Posterior cingulate gyrus (tissue), 11 donors: ENCODE measurements at places on chromosomes 12 and 14.

GRCh38 chr14:75510547-75510946, 11.7 kb upstream of the BATF start:
- DNase-seq = no peak

GRCh38 chr12:93229494-93230325, 148.0 kb upstream of the NUDT4 start:
- no peak for DNase-seq

DNA sequence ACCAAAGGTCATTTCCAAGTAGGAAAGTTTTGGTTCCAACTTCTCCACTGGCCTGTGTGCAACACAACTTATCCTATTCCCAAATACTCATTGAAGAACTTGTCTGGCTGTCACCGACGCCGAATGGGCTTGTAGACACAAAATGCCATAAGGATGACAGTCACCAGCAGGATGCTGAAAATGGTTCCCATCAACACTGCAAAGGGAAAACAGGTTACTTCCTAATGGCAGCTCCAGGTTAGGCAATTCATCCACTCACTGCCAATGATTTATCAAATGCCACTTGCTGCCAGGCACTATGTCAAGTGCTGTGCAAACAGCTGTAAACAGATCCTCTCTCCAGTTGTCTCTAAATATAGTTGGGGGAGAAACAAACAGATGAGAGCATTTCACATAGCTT, 6.1 kb downstream of the C12orf76 start:
- DNase-seq = no peak

DNA sequence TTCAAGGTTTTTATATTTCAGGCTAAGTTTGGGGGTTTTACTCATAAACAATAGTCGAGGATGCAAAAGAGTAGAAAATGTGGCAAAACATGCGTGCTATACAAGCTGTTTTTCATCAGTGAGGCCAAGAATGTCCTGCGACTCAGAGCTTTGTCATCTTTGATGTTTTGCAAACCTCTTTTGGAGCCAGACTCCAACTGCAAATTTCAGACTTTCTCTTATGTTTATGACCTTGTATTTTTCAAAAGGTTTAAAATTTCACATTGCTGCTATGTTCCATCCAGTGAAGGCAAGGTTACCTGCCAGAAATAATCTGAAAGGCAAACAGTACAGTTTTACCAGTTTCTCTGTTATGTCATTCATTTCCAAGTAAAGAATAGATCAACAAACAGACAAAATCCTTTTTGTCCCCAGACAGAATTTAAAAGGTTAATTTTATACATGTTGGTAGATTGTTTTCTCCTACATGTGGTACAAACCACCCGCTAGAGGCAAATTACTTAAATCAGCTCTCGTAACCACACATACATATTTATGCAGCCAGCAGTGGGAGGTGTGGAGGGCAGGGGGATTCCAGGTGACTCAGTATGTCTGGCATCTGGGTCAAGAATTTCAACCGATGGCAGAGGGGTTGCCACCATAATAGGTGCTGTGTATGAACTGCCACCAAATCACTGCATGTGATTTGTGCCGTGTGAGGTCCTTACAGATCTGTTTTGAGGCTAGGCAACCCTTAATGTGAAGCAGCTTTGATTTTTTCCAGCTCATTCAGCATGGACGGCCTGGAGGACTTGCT, 119.8 kb upstream of the CPM start:
- DNase-seq = no peak

DNA sequence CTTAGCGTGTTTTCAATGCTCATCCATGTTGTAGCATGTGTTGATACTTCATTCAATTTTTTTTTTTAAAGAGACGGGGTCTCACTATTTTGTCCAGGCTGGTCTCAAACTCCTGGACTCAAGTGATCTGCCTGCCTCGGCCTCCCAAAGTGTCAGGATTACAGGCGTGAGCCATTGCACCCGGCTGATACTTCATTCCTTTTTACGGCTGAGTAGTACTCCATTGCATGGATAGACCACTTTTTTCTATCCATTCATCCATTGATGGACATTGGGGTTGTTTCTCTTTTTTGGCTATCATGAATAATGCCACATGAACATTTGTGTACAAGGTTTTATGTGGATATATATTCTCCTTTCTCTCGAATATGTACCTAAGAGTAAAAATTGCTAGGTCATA, 1.2 kb downstream of the P2RX7 start:
- no peak for DNase-seq

- no peak for DNase-seq
Observed at GRCh38 chr14:31898838-31899528, 178.1 kb upstream of the ARHGAP5 start.
